Vagina (tissue), 2 donors: ENCODE measurements at places on chromosomes 5 and 9. TPM values are rescaled to one million over a fixed set of nuclear protein-coding genes. Genes with fewer than 3 reads are reported as not detected.

DNA sequence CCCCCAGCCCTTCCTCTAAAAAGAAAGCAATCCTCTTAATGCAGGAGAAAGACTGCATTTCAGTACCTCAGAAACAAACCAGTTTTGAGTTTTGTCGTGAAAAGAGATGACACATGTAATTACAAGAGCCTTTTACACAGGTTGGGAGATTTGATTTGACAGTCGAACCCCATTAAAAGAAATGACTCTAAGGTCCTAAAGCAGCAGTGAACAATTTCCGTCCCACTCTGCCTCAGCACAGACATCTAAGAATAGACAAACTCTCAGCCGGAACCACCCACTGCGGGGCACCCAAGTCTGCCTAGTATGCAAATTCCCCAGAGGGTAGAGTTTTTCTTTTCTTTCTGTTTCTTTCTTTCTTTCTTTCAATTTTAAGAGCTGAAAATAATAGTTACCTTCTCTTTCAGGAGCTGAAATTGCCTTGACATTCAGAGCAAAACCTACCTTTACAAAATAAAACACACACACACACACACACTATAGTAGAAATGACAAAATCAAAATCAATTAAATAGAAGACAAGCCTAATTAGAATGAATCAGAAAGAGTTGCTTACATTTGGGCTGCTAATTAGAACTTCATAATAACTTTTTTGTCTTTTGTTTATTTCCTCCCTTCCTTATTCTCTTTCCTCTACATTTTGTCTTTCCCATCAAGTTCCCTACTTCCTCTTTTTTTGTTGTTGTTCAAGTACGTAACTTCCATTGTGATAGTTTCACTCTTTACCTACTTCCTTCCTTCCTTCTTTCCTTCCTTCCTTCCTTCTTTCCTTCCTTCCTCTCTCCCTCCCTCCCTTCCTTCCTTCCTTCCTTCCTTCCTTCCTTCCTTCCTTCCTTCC, 65.1 kb downstream of the BASP1 start:
- no peak for DNase-seq

DNA sequence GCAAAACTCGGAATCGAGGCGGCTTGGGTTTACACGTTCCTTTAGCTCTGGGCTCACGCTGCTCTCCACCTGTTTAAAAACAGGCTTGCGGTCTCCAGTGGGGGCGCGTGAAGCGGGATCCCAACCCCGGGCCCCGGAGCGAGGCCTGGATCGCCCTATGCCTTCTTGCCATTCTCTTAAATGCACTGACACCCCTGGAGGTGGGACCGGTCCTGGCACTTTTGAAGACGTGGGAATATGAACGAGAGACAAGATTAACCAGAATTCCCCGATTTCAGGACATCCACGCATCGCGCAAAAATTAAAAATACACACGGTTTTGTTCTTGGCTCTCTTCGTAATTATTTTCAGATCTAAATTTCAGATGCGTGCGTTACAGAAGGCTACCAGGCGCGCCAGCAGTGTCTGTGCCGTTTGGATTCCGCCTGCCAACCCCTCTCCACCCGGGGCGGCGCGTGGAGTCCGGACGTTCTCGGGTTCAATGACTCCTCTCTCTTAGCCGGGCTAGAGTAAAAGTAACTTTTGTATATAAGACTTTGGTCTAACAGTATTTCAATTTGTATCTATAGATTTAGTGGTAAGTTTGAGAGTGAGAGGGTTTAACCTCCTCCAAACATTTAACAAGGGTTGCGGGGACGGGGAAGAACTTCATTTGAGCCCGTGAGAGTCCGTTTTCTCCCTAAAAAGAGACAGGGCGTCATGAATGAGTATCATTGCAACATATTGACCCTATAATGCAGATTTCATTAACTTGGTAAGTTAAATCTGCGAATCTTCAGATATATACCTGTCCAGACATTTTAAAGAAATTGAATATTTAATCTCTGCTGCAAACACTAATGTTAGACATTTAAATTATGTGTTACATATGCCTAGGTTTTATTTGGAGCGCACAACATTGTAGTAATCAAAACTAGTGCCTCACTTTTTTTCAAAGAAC, 3.8 kb downstream of the FOXD1 start:
- no peak for DNase-seq

DNA sequence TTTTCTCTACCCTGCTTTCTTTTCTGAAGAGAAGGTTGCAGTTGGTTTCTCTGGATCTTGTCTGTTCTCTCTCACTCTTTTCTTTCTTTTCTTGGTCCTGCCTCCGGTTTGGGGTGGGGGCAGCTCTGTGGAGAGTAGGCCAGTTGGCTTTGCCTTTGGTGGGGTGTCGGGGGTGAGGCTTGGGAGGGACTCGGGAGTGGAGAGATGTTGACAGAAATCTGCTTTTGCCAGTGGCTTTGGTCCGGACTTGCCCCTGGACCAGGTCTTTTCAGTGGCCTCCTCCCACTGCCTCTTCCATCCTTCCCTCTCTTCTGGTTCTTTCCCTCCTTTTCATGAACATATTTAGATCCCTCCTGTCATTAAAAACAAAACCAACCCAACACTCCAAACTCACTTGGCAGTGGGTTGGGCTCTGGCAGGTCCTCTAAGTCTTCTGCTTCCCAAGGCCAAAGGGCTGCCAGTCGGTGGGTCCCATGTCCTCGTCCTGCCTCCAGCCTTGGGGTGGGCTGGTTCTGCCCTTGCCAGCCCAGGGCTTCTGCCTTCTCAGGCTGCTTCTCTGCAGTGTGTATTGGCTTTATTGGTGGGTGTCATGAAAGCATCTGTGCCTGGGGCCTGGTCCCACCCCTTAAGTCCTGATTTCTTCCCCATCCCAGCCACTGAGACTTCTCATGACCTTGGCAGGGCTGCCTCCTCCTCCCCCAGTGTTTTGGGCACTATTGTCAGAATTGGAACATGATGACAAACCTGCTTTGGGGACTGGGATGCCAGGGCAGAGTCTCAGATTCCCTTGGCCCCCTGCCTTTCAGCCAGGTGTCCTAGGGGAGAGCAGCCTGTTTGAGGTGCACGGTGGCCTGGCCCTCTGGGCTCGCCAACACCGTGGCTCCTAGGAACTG, 16.9 kb downstream of the ANKRD33B start:
- no peak for DNase-seq

DNA sequence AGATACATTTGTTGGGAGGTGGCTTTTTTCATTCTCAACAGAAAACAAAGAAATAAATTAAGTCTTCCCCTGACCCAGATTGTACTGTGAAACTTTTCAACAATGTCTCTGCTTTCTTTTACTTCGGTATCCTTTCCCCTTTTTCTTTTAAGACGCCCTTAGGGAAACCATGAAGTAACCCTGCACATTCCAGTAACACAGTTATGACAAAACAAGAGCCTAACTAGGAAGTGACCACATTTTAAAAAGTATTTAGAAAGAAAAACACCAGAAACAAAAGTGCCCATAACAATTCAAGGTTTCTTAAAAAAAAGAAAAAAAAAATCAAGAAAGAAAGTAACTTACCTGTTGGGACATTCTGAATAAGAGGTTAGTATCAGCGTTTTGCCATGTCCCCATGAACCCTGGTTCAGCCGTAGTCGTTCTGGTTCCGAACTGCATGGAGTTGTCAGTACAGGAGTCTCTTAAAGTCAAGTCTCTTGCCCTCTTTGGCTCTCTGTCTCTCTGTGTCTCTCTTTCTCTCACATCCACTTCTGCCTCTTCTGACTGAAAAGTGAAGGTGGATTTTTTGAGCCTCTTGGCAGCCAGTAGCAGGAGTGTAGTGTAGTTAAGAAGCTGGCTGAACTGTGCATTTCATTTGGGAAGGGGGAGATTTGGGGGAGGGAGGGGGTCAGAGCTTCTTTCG, 142.9 kb downstream of the BNC2 start:
- no peak for DNase-seq

GRCh38 chr9:29697011-29697410, 2123.7 kb upstream of the C9orf72 start:
- DNase-seq, result no peak

DNA sequence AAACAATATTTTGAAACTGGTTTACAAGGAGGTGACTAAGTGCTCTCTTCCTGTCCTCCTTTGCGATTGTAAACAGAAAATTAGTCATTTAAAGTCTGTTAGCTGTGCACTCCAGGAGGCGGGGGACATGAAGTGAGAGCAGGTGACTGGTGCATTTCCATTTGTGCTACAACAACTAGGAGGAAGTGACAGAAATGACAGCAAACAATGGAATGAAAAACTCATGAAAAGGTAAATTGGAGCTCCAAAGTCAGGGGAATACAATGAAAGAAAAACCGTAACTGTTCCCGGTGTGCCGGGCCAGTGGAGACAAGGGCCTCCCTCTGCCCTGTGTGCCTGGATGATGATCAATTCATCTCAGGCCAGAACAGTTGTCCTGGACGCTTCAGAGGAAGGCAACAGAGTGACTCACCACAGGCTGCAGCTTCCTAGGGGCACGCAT, 439.9 kb downstream of the GADD45G start:
- no peak for DNase-seq

GRCh38 chr9:112120030-112120341, 55.1 kb downstream of the SUSD1 start:
- no peak for DNase-seq

DNA sequence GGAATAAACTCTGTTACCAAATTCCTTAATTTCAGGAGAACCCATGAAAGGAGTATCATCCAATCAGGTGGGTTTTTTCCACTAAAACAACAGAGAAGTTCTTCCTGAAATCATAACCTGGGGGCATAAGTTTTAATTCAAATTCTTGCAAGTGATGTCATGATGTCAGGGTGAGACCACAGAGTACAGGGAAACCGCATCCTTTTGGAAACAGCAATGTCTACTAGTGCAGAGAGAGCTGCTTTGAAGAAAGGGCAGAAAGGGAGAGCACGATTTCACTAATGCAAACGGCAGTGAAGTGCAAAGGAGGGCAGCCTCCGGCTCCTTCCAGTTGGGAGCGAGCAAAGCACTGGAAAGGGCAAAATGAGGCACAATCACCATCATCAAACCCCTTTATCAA, 20.6 kb upstream of the CMBL start:
- DNase-seq, result no peak

Gene SLC24A2
- 0.25 TPM for total RNA-seq

Gene SOWAHA
- not detected for total RNA-seq

Gene SLC25A2
- not detected for total RNA-seq

Gene AQP7
- total RNA-seq, result 6.4 TPM

Gene ANKRD31
- 1.2 TPM for total RNA-seq
